H1 (cell line): ENCODE measurements at places on chromosomes 1 and 21.
A peak's percentile ranks its signal among the peaks of the same experiment; 100 is the strongest.

DNA sequence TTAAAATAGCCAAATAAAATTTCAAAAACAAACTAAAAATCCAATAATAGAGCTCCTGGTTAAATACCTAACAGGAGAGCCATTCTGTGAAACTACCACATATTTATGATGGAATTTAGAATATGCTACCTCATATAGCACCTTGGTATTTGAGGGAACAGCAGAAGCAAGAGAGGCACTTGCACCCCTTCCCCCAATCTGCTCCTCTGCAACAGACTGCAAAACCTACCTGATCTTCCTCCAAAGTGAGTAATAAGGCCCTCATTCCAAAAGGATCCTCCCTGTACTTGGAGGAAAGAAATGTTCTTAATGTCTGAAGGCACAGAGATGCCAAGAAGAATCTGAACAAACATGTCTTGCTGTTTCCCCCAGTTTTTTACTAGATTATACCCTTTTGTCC, 28.1 kb upstream of the RNPC3 start:
- DNase-seq = no peak

GRCh38 chr21:35508139-35508888, 459.2 kb upstream of the RUNX1 start:
- peak; percentile 52 for DNase-seq

- DNase-seq = no peak
Measured at GRCh38 chr1:48093147-48093546, 96.0 kb upstream of the TRABD2B start.

DNA sequence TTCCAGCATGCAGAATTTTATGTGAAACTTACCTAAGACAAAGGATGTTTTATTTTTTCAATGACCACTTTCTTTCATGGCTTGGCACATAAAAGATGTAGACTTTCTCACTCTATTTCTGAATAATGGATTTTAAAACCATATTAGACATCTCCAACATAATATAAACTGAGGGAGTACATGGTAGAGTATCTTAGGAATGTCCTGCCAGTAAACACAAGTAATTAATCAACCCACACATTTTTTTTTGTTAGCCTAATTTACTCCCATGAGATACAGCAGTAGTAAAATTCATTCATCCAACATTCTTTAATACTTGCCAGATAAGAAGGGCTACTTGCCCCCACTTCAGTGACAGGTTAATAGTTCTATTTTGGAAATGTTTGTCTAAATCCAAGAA, 235.4 kb upstream of the ADAMTS5 start:
- DNase-seq = no peak

GRCh38 chr1:89758156-89758555, 62.7 kb upstream of the LRRC8D start:
- no peak for DNase-seq

- DNase-seq = no peak
Measured at GRCh38 chr1:203362720-203363025, 11.8 kb upstream of the FMOD start.

- DNase-seq = no peak
Measured at GRCh38 chr1:207298186-207298585, 23.3 kb upstream of the CD55 start.

DNA sequence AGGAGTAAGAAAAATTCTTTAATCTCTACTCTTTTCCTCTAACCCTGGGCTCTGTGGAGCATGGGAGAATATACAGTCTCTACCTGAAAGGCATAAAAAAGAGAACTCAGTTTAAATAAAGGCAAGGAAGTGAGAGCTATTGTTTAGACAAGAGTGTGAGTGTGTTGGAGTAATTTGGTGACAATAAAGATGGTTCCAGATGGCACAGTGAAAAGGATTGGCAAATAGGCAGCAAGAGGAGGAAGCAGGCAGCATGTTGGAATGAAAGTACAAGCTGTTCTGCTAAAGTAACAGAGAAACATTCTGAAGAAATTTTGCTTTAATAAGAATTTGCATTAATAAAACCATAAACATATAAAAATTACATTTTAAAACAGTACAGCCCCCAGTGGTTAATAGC, 163.4 kb downstream of the DNM3 start:
- DNase-seq = no peak

GRCh38 chr21:41600556-41600955, 92.6 kb upstream of the TMPRSS2 start:
- DNase-seq = no peak

- DNase-seq = no peak
Measured at GRCh38 chr1:25587290-25587689, 29.3 kb upstream of the MAN1C1 start.

DNA sequence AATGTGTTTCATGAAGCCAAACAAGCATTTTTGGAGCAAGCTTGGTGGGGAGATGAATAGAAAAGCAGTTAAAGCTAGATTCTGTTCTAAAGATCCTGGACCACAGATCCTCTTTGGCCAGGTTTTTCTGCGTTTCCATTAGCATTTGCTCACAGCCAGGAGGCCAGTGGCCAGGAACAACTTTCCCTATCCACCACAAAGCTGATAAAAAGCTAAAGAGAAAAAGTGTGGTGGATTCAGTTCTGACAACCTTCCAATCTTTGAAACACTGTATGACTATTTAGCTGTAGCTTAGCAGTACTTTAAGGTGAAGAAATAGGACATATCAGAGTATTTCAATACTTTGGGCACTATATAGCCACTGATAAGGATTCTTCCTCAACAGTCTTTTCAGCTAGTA, 3.0 kb upstream of the NEK7 start:
- no peak for DNase-seq

- DNase-seq = no peak
Measured at GRCh38 chr1:116368241-116368640, 4.8 kb upstream of the ATP1A1 start.

- no peak for DNase-seq
Measured at GRCh38 chr1:19038096-19038495, 81.6 kb upstream of the IFFO2 start.

GRCh38 chr1:44072204-44072603, 40.9 kb upstream of the SLC6A9 start:
- no peak for DNase-seq
